Heart left ventricle (tissue), 16 donors: ENCODE measurements at places on chromosomes 2 and 18.

GRCh38 chr2:189306525-189306924, 127.0 kb upstream of the COL5A2 start:
- no peak for DNase-seq

- no peak for DNase-seq
These were observed 170.5 kb downstream of the SH3RF3 start for GRCh38 chr2:109299536-109299935.

- DNase-seq = no peak
These were observed 215.1 kb upstream of the POU3F3 start for GRCh38 chr2:104638859-104639202.

GRCh38 chr2:97761192-97761591, 47.8 kb downstream of the ZAP70 start:
- no peak for DNase-seq

- DNase-seq = no peak
These were observed 45.8 kb downstream of the DHX57 start for GRCh38 chr2:38829971-38830370.

DNA sequence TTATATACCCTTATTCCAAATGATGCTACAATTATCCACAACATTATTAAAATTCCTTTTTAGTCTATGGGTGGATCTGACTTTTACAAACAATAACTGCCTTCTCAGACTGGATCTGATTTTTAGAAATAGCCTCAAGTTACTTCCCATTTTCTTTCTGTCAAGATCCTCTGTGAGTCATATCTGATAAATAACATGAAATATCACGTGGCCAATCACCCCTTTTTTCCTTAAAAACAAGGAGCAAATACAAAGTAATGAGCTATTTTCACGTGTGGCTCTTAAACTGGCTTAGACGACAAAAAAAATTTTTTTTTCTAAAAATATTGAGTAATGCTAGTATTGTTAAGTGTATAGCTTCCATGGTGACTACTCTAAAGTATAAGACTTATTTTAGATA, 6.7 kb downstream of the PELI1 start:
- no peak for DNase-seq

- DNase-seq = no peak
These were observed 113.8 kb upstream of the HAAO start for GRCh38 chr2:42906111-42906556.
